ENCODE measurements at places on chromosomes 16 and 17.

DNA sequence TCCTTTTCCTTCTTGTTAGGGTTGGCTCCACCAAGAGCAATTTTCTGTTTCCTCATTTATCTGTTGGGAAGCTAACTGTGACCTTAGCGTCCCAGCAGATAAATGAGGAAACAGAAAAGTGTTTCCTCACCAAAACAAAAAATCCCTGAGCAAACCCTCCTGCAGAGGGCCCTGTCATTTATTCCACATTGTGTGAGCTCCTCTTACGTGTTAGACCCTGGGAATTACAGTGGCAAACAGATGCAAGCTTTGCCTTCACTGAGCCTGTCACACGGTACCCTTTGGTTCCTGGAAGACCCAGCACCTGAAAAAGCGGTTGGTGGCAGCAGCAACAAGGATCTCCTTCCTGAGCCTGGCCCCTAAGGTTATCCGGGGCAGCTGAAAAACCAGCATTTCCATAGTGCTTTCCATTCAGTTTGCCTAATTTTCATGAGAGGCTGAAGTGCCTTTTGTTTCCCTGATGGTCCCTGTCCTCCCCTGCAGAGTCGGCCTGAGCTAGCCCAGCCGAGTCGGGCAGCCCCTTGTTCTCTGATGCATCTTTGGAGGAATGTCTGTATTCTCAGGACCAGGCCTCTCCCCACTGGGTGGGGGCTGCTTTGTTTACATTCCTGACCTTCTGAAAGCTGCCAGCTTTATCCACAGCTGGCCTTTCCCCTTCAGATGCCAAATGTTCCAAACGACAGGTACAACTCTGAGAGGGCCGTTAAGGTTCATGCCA lies 34.7 kb downstream of the YPEL2 start:
- DNase-seq = peak; percentile 44

GRCh38 chr17:33972763-33973162 lies 282.3 kb upstream of the CCL2 start:
- DNase-seq = no peak

- no peak for DNase-seq
Observed at GRCh38 chr17:40951011-40951622, 13.7 kb upstream of the KRT23 start.

DNA sequence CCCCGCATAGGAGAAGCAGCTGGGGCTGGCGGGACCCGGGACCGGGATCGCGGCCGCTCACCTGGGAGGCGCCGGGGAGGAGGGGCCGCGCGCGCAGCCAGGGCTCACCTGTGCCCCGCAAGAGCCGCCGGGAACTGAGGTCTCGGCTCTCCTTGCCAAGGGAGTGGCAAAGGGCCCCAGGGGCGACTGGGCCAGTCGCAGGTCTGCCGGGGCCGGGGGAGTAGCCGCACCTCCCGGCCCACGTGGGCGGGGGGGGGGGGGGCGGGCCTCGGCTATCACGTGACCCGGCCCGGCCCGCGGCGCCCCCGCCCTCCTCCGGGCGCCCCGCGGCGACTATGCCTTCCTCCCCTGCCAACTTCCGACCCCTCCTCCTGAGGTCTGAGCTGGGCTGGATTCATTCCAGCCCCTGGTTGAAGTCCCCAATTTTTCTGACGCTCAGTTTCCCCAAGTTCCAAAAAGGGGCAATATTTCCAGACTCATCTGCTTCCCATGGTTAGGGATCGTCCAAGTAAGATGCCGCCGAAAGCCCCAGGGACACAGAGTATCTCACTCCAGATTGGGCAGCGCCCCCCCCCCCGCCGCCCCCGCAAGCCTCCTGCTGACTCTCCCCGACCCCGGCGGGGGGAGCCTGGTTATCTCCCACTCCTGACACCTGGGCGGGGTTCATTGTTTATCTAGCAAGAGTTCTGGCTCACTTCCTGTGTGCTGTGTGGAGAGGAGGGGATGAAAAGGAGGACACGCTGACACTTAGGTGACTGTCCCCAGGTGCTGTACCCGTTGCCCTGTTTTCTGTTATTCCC lies at the start of gene TMC6:
Gene TMC6, minus strand, starts transcription at position 205 of the 800 bp plus-strand sequence. CDS start 1,923 bp downstream, outside the sequence.
- peak; percentile 76 for DNase-seq

DNA sequence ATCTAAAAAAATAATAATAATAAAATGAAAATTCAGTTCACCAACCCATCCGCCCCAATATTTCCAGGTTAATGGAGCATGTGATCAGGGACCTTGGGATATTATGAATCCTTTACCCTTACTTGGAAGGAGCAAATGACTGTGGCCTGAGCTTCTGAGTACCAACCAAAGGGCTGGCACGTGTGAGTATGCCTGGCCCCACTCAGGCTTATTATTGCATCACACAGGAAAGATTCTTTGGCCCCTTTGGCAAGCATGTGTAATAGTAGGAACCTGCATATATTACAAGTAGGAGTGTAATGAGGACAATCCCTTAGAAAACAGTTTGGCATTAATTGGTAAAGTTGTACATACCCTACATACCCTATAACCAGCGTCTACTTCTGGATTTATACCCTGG lies 7.2 kb upstream of the C17orf78 start:
- DNase-seq = no peak

DNA sequence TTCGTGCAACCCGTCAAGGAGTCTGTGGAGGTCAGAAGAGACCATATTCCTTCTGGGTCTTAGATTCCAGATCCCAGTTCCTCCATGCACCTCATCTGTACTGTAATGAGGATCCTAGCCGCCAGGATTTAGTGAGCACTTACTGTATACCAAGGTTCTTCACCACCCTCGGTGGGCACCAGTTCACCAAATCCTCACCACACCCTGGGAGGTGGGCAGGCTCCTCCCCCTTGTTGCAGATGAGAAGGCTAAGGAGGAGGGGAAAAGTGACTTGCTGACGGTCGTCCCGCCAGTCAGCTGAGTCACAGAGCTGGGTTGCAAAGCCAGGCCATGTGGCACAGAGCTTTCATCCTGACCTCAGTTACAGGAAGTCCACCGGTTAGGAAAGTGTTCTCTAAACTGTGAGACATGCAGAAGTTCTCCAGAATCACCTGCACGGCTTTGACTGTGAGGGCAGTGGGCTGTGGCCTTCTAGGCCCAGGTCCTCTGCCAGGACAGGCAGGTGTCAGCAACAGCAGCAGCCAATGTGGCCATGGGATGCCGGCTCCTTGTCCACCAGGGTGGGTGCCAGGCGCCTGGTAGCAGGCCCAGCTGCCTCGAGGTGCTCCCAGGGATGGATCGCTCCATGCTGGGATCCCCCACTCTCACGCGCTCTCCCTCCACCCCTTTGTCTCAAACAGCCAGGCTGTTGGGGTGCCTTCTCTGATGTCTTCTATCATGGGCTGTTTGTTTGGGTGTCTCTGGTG lies 240.3 kb upstream of the GSE1 start:
- no peak for DNase-seq

DNA sequence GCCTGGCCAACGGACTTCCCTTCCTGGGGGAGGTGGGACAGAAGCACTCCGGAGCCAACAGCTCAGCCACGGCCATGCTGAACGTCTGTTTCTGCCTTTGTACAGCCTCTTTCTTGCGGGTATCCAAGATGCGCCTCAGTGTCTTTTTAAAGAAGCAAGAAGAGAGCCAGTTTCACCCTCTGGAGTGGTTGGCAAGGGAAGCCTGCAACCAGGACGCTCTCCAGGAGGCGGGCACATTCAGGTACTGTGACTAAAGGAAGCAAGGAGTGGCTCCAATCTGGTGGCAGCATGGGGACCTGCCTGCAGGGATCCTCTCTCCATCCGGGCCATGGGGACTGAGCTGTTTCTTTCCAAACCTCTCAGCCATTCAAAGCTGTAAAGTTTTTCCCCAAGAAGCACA lies 60.6 kb upstream of the ENDOV start:
- no peak for DNase-seq

- DNase-seq = no peak
Observed at GRCh38 chr17:81043725-81044427, 8.9 kb downstream of the BAIAP2 start.

DNA sequence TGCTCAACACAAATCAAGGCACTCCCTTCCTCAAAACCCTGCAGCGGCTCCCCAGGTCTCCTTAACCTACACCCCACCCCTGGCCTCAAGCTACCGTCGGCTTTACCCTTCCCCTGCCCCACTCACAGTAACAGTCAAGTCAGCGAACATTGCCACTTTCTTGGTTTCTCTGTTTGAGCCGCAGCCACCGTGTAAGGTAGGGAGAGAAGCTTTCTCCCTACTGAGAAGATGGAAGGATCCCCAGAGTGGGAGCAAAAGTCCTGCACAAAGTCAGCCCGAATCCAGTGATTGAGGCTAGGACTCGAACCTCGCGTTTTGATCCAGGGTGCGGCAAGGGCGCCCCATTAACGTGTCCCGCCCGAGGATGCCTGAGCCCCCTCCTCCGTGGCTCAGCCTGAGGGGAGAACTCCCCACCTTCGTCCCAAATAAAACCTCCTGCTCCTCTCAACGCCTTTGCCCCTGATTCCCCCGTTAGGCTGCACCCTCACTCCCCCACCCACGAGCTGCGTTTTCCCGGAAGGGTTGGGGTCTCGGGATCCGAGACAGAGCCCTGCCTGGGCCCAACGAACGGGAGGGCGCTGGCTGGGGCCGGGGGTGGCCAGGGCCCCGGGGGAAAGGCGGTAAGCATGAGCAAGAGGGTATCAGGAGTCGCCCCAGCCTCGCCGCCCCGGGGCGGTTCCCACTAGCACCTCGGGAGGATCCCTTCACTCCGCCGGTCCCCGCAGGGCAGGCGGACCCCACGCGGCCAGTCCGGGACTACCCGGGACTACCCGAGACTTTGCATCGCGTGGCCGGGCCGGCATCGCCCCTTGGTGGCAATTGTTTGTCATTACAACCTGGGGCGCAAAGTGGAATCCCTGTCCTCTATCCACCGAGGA lies 9.9 kb upstream of the NAGS start:
- DNase-seq = peak; percentile 38

- DNase-seq = peak; percentile 13
Observed at GRCh38 chr17:7217113-7217987, 2.3 kb downstream of the DLG4 start.

GRCh38 chr16:54077050-54077821 lies 209.4 kb downstream of the IRX3 start:
- no peak for DNase-seq

DNA sequence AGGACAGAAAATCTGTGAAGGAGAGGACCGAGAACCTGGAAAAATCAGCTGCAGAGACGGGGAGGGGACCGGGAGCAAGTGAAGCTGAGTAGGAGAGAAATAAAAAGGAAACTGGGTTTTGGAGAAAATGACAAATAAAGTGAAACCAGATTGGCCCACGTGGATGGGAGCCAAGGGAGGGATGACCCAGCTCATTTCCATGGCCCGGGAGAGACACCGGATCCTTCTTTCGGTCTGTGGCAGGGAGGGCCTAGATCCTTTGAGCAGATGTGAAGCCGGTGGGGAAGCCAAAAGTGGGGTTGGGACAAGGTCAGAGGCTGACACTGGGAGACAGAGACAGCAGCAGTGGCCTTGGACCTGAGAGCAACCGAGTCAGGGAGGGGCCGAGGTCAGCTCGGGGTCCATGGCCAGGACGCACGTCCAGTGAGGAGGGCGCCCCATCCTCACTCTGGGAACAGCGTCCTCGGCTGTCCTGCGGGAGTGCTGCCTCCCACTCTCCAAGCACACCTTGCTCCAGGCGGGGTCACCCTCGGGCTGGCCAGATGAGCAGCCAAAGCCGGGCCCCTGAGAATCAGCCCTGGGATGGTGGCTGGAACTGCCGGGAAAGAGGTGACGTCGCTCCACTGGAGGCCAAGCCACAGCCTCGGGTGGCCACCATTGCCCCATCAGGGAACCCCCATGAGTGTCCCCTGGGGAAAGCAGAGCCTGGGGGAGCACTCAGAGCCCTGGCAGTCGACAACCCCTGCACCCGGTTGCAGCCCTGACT lies 50.8 kb upstream of the CDR2 start:
- DNase-seq = no peak

- no peak for DNase-seq
Observed at GRCh38 chr17:37729905-37730304, 15.0 kb downstream of the HNF1B start.

GRCh38 chr17:77810536-77810935 lies 148.0 kb upstream of the TNRC6C start:
- peak; percentile 19 for DNase-seq

GRCh38 chr16:89633064-89633631 lies 19.7 kb downstream of the DPEP1 start:
- DNase-seq = no peak

GRCh38 chr16:75921281-75921680 lies 195.0 kb upstream of the CPHXL start:
- peak; percentile 66 for DNase-seq

DNA sequence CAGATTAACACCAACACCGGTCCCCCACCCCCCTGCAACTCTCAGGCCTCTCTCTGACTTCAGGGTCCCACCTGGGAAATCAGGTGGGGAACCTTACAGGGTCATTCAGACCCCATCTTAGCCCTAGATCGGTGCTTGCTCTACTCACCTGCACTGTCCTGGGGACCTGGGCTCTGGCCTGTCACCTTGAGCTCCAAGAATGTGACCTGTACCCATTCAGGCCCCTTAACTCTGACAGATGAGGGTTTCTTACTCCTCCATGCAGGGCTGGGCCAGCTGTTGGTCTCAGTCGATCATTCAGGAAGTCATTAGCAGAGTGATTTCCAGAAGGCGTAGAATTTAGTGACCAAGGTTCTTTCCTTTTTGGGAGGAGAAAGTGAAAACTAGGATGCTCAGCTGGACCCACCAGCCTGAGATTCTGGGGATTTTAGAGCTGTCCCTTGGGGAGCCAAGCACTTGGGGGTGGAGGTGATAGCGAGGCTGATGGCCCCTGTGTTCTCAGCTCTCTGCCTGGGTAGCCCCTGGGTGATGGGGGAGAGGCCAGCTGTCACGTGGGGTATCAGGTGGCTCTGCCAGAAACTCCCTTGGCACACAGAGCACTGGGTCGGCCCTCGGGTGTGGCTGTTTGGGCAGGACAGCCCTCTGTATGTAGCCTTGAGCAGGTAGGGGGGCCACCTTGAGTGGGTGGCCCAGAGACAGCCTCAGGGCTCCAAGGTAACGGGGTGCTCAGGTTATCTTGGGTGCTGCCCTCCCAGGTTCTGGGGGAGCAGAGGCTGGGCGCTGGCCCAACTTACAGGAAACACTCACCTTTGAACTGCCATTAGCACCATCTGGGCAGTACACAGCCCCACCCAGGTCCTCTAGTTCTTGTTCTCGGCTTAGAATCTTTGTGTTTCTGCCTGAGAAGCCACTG lies 724 bp downstream of the MVP start:
- no peak for DNase-seq

- no peak for DNase-seq
Observed at GRCh38 chr17:5042157-5043022, 7.2 kb upstream of the SLC52A1 start.

GRCh38 chr16:78942625-78943245 lies 657.8 kb downstream of the MAF start:
- no peak for DNase-seq
